ENCODE measurements at places on chromosomes 6 and 20.

GRCh38 chr6:3231247-3232016, 4.0 kb upstream of the TUBB2B start:
- no peak for DNase-seq

- DNase-seq: no peak
Observed at GRCh38 chr6:36641543-36641942, 37.0 kb upstream of the CDKN1A start.

DNA sequence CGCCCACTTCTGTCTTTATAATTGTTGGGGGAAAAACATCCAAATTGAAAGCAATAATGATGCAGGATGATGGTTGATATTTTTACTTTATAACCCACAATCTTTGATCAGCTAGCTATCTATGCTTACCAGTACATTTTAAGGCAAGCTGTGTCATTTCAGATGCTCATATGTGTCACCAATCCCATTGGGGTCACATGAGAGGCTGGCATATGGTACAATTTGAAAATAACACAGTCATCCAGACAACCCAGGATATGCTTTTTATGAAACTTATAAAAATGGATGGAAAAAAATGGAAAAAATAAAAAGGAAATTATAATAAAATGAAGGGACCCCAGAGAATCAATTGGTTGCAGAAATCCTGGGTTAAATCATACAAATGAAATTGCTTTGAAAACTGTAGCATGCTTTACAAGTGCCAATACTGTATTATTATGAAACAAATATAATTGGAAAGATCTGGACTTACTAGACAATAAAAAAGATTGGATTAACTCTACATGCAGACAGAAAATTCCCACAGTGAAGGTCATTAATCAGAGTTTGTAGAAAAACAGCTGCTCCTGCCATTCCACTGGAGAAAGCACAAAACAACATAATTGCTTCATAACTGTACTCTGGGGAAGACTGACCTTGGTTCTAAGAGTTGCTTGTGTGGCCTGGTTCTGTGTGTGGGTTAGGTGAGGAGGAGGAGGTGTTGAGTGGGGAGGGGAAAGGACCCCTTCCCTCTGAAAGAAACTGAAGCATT, 13.3 kb upstream of the PRIM2 start:
- DNase-seq: no peak

DNA sequence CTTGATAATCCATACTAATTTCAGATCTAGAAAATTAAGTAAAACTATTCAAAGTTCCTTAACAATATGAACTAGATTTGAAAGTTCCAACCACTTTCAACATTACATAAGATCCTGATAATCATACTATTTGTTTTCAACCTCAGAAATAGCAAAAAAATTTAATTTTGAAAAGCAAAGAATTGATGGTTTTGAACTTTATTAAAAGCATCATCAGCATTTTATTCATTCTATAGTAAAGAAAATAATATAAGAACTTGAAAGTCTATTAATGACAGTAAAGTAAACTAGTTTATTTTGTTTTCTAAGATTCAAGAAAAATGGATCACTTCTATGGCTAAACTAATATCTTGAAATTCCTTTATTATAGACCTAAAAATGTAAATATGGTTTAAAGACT, 26.8 kb downstream of the EYS start:
- no peak for DNase-seq

GRCh38 chr20:63696306-63696627, 185 bp upstream of the TNFRSF6B start:
- no peak for DNase-seq

- no peak for DNase-seq
Observed at GRCh38 chr6:39261751-39262150, 32.5 kb upstream of the KCNK5 start.

- DNase-seq: no peak
Observed at GRCh38 chr6:130598021-130598989, 228.9 kb upstream of the SMLR1 start.

All from stimulated activated CD8-positive, alpha-beta memory T cell treated with anti-CD3 and anti-CD28 coated beads, Interleukin-15, amount 100 ng/mL, for 24 hours (primary cell).